SK-N-SH treated with all-trans-retinoic acid at 6 μM for 48 hours (cell line): ENCODE measurements at places on chromosomes 4 and X.

- ATAC-seq: no peak
Observed at GRCh38 chr4:23903859-23904438, 14.1 kb upstream of the PPARGC1A start.

DNA sequence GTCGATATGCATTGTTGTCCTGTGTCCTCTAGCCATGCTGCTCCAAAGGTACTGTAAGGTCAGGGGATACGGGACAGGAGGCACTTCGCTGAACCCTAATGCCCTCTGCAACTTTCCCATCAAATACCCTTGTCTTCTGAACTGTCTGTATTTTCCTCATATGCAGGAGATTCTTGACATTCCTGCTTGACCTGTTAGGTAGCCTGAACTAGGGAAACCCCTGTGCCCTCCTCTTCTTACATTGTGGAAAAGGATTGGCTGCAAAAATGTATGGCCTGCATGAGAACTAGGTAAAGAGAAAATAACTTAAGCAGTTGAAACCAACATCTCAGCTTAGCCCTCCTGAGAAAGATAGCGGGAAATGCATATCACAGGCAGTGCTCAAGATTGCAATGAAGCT is 11.4 kb downstream of the RTL8B start:
- ATAC-seq: no peak

DNA sequence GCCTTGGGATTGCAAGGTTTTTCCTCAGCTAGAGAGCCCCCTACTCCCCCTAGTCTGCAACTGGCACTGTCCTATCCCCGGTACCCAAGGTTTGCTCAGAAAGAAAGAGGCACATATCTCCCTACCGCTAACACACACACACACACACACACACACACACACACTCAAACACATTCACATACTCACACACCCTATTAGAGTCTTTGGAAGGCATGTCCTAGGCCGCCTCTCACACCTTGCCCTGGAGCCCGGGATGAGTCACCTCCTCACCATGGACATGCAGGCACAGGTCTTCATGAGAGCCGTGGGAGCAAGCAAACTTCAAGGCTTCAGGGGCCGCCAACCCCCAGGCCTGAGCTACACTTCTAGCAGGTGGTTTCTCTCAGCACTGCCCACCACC is 49.2 kb downstream of the PJA1 start:
- ATAC-seq: no peak

DNA sequence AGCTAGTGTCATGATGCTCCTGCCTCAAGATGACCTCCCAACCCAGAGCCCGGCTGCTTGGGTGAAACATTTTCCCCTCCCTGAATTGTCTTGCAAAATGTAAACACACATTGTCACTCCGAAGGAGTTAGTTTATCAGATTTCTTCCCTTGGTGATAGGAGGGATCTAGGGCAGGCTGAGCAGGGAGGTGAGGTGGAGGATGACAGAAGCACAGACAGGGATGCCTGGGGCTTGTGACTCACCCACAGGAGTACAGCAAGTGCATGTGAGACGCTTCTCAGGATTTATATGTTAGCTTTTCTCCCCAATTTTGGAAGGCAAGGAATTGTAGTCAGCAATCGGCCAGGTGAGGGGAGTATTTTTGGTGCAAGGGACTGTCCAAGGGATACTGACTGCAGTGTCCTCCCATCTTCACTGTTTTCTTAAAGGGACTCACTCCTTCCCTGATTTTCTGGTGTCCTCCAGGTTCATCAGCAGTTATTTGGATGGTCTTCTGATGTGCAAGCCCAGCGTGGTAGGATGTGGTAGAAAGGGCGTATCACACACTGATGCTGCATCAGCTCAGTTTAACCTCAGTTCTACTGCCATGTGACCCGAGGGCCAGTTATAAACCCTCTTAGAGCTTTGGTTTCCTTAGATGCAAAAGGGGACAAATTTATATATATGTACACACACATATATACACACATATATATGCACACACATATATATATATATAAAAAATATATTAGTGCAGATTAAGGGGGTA is 46.2 kb upstream of the IGFBP7 start:
- ATAC-seq: no peak

DNA sequence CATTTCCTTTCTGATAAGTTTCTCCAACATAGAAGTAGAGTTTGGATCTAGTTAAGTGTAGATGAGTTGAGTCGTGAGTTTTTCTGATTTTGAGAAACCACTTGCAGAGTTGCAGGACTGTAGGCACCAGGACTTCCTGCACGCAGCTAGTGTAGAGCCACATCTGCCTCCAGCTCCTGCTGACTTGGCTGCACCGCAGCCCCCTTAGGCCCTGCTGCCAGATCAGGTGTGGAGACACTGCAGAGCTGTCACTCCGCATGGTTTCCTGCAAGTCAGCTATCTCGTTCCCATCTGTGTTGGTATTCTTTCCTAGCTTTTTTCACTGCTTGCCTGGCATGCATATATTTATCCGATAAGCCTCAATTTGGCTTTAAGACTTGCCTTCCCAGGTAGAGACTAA is 48.9 kb downstream of the PCDH7 start:
- no peak for ATAC-seq

GRCh38 chrX:122770581-122770980 is 413.5 kb upstream of the GRIA3 start:
- no peak for ATAC-seq

DNA sequence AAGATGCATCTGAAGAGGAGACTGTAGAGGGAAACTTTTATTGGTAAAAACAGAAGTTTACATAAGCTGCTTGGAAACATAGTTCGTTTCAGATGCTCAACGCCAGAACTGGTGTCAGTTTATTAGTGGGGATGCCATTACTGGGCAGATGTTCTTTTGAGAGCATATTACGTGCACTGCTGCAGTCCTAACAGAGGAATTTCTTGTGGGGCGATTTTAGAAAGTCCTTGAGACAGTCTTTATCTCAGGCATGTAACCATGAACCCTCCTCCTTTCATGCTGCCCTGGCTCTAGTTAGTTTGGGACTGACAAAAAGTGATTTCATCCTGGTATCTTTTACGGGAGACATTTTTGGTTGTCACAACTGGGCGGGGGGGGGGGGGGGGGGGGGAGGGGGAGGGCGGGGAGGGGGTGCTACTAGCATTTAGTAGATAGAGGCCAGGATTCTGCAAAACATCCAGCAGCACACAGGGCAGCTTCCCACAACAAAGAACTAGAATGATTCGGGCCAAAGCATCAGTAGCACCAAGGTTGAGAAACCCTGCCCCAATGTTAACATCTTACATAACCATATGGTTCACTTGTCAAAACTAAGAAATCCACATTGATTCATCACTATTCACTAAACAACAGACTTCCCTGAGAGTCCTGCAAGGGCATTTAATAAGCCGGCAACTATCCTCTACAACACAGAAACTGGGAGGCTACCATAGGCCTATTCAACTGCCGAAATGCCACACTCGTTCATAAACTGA is 118.6 kb upstream of the FTHL17 start:
- no peak for ATAC-seq

DNA sequence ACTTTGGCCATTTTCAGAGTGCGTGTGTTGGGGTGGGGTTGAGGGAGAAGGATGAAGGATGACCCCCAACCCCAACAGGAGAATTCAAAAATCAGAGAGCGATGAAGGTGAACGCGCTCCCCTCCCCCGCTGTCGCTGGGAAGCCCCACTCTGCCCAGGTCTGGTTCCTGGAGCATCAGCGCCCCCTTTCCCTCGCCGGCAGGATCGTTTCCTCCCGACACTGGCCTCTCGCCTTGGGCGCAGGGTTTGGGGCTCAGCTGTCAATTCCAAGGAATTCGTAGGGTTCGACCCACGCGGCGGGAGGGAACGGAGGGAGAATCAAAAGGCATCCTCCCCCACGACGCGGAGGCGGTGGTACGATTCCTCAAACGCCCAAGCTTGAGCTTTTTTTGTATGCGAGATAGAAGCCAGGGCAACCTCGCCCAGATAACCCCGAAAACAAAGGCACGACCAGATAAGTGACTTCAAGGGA is 1.0 kb upstream of the PDGFRA start:
- peak; percentile 77 for ATAC-seq

- ATAC-seq: peak; percentile 96
Observed at GRCh38 chr4:147103403-147103946, 157.8 kb upstream of the TTC29 start.

- no peak for ATAC-seq
Observed at GRCh38 chr4:154583230-154583629, 7.3 kb downstream of the FGA start.

GRCh38 chr4:112112590-112113170 is 32.6 kb upstream of the FAM241A start:
- no peak for ATAC-seq

GRCh38 chr4:13484749-13485221 is 645 bp upstream of the RAB28 start:
- ATAC-seq: peak; percentile 54

DNA sequence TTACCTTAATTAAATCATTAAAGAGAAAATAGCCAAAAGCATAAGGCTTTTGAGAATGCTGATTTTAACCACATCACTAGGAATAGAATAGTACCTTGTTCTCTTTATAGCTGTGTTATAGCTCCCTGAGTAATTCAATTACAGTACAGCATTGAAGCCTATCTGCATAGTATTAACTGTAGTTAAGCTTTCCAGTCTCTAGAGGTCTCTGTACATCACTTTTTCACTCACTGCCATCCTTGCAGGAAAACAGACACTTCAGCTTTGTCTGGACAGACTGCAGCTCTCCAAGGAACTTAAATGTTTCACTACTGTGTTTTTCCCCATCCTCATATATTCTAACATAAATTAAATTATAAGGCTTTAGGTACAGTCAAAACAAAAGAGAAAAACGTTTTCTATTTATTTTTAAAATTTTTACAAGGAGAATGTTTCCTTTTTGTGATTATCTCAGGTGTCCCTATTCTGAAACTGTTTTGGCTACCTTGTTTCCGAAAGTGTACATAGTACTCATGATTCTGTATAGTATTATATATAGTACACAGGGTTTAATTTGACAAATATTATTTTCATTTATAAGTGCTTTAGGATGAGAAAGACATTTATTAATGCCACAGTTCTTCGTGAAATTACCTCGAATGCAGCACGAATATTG is 407.9 kb downstream of the PCDH18 start:
- ATAC-seq: peak; percentile 100

DNA sequence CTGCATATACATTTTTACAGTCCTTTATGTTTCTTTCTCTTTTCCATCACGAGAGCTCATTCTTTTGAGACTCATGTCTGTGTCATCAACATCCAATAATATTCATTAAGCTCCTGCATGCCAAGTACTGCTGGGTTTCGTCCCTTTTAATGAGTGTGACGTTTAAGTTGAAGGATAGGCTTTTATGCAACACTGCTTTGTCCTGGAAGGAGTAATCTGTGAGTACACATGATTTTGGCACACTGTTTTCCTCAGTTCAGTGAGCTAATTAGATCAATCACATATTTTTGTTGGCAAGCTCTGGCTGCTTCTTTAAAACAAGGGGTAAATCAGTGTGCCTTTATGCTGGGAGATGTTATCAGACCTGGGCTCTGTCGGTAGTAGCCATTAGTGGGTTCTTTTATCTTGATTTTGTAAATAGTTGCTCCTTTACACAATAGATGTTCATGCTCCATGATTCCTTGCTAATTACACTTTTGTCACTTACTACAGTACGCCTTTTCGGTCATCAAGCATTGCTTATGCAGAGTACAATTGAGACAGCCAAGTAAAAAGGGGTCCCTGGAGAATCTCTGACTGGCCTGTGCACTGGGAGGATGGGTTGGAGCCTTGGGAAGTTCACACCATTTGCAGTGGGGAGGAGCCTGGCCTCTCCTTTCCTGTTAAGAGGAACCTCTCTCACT is 132.6 kb downstream of the FHIP1A start:
- ATAC-seq: peak; percentile 83

GRCh38 chr4:2396781-2397368 is 21.6 kb downstream of the ZFYVE28 start:
- ATAC-seq: no peak

DNA sequence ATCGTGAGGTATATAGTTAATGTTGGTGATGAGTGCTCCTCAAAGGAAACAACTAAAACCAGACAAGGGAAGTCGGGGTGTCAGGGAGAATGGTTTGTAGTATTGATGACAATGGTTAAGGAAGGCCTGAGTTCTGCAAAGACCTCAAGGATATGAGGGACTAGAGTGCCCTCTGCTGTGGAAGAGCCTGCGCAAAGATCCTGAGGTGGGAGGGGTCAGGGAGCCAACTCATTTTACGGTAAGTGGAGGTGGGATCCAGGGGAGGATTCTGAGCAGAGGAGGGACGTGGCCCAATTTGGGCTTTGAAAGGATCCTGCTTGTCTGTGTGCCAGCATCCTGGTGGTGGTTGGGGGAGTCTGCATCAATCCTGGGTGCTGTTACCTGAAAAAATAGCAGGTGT is 11.3 kb downstream of the UBA1 start:
- peak; percentile 36; the same call in 1 of the 3 replicates for ATAC-seq

DNA sequence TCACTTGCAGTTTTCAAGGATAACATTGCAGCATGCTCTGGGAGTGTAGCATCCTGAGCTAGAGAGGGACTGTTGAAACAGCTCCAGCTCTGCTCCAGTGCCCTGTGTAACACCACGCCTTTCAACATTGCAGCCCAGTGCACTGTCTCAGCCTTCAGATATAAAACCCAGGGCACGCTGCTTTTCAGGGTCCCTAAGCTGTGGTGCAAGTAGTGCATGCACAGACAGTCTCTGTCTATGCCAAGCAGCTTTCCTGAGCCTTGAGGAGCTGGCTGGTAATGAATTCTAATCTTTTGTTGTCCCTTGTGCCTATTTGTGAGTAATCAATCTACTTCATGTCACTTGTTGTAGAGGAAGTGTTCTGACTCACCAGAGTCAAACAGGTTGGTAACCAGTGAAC is 897.0 kb downstream of the ARAP2 start:
- no peak for ATAC-seq

GRCh38 chr4:113809311-113809710 is 47.8 kb upstream of the CAMK2D start:
- ATAC-seq: no peak

DNA sequence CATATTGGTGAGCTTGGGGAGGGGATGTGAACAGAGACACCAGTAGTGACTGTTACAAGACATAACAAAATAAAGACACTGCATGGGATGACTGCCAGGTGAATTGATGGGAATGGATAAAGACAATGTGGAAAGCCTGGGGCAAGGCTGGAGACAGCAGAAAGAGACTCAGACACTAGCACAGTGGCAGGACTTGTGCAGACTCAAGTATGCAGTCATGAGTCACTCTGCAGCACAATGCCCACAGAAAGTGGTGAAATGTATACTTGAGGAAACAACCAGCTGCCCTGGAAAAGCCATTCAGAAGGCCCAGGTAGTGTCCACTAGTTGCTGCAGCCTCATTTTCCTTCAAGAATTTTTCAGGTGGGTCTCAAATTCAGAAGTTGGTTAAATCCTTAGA is 452.3 kb downstream of the MID1IP1 start:
- ATAC-seq: no peak

GRCh38 chrX:810186-810585 is 179.6 kb downstream of the SHOX start:
- ATAC-seq: no peak

- ATAC-seq: peak; percentile 98
Observed at GRCh38 chr4:145679520-145679919, 426 bp upstream of the C4orf51 start.

- no peak for ATAC-seq
Observed at GRCh38 chr4:150033901-150034300, 44.3 kb upstream of the DCLK2 start.

- ATAC-seq: no peak
Observed at GRCh38 chrX:30313322-30313721, 4.1 kb upstream of the NR0B1 start.

- no peak for ATAC-seq
Observed at GRCh38 chr4:102392033-102392744, 46.9 kb upstream of the SLC39A8 start.
